Stimulated activated CD4-positive, alpha-beta T cell treated with anti-CD3 and anti-CD28 coated beads, Interleukin-4, amount 100 ng/mL, for 48 hours (primary cell): ENCODE measurements at places on chromosomes 11 and 22.
A peak's percentile ranks its signal among the peaks of the same experiment; 100 is the strongest.

DNA sequence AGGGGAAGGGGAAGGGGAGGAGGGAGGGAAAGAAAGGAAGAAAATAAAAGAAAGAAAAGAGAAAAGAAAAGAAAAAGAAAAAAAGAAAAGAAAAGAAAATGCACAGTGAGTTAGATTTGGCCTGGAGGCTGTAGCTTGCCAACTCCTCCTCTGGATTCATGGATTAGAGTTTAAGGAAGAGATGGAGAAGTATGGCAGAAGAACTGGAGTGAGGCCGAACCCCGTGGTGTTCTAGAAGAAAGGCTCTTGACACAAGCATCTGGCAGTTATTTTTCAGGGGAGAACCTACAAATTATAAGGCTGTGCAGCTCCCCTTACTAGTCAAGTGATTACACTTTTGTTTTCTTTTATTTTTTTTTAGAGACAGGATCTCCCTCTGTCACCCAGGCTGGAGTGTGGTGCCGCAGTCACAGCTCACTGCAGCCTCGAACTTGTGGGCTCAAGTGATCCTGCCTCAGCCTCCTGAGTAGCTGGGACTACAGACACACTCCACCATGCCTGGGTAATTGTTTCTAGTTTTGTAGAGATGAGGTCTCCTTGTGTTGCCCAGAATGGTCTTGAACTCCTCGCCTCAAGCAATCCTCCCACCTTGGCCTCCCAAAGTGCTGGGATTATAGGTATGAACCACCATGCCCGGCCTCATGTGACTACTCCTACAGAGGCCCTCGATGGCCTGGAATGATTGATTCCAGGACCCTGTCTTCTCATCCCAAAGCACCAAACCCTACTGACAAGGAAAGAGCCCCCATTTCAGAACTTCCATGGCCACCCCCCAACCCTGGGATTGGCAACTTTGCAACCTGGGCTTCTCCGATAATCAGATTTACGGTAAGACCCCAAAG, 19.5 kb downstream of the ZNF74 start:
- DNase-seq = no peak

GRCh38 chr11:102398297-102398696, 51.3 kb downstream of the BIRC2 start:
- DNase-seq = no peak

- DNase-seq = no peak
Measured at GRCh38 chr11:80320226-80320625, 879.4 kb upstream of the TENM4 start.

GRCh38 chr11:94941131-94941530, 32.2 kb downstream of the CWC15 start:
- no peak for DNase-seq

- DNase-seq = no peak
Measured at GRCh38 chr22:24011735-24012068, 598 bp downstream of the CABIN1 start.

DNA sequence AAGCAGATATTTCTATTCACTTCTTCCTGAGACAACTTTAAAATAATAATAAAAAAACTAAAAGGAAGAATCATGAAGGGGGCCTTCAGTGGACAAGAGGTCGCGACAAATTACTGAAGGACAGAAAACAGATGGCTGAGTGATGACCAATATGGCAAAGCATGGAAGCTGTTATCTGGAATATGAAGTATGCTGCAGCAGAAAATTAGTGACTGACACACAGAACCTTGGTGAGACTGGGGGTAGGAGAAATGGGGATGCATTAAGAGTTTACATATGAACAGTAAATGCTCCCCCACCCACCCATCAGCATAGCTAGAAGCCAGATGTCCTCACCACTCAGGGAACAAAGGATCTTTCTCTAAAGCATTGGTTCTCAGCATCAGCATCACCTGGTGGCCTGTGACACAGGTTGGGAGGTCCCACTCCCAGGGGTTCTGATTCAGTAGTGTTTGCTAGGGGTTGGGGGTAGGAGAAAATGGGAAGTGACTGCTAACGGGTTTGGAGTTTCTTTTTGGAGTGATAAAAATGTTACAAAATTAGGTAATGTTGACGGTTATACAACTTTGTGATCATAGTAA, 59.7 kb downstream of the NARS2 start:
- no peak for DNase-seq

DNA sequence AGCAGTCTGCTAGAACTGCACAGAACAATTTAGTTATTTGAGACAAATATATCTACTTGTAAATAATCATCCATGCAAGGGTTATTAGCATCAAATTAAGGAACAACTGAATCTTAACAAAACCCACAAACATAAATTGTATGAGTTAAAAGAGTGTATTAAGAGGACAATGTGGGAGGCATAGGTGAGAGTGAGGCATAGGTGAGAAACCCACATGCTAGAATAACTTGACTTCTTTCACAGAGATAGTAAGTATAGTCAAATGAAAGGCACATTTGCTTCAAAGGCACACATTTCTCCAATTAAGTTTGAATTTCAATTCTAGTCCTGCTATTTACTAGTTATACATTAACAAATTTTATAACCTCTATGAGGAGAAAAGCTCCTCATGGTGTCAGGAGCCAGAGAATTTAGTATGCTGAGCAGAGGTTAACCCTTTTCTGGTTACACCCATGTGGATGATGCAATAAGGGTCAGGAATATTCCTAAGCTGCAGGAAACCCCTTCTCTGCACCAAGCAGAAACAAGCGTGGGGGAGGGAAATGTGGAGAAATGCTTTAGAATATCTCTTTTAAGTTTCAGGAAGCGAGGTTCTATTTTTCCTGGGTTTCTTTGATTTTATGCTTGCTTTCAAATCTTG, 264.2 kb downstream of the GRM5 start:
- DNase-seq = no peak

DNA sequence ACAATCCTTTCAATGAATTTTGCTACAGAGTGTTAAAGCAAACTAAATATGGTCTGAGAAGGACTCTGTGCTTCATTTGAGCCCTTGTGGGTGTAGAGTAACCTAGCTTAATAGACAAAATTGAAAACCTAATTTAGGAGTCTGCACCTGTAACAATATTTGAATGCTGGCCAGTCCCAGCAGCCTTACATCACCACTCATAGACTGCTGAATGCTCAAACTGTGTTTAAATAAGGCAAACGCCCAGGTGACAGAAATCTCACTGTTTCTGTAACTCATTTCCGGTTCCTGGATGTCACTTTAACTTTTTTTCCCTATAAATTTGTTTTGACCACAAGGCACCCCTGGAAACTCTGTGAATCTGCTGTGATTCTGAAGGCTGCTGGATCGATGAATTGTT, 45.5 kb upstream of the GLYATL1B start:
- DNase-seq = no peak

DNA sequence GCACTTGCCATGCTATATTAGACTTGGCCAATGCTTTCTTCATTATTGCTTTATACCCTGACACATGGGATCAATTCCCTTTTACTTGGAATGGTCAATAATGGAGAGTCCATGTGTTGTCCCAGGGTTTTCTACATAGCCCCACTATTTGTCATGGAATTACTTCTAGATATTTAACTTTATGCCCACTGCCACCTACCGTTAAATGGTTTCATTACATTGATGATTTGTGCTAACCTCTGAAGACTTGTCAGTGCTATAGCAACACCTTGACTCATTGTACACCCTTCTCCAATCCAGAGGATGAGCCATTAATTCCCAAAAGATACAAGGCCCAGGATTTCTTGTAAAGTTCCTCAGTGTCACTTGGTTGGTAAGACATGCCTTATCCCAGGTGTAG, 31.4 kb upstream of the SLC22A25 start:
- DNase-seq = no peak

DNA sequence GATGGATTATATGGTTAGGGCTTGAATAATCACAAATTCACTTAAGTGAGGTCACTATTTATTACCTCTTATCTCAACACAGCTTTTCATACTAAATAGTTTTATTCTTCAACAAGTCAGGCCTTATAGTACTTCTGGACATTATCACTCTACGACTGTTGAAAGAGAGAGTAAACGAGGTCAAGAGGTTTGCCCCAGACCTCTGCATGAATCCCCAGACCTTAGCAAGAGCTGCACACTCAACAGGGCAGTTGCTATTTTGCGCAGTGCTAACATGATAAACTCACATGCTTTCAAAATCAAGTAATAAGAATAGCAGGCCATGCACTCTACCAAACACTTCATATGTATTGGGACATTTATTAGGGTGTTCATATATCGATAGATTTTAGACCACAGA, 60.5 kb downstream of the DDI1 start:
- no peak for DNase-seq

DNA sequence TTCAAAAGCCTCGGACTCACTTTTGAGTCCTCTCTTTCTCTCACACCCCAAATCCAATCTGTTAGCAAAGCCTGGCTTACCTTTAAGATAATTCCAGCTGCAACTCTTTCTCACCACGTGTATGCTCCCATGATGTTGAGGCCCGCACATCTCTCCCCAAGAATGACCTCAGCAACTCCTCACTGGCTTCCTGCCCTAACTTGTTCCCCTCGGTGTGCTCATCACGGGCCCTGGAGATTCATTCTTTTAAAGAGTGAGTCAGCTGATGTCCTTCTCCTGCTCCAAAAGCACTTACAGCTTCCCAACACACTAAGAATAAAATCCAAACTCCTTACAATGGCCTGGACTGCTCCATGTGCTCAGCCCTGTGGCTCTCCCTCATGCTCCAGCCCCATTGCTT, 1041.3 kb downstream of the OPCML start:
- no peak for DNase-seq

GRCh38 chr11:117502015-117502778, 174.5 kb downstream of the CEP164 start:
- no peak for DNase-seq

DNA sequence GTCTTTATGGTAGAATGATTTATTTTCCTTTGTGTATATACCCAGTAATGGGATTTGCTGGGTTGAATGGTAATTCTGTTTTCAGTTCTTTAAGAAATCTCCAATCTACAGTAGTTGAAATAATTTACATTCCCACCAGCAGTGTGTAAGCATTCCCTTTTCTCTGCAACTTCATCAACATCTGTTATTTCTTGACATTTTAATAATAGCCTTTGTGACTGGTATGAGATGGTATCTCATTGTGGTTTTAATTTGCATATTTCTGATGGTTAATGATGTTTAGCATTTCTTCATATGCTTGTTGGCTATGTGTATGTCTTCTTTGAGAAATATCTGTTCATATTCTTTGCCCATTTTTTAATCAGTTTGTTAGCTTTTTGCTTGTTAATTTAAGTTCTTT, 901.2 kb downstream of the METTL15 start:
- no peak for DNase-seq

DNA sequence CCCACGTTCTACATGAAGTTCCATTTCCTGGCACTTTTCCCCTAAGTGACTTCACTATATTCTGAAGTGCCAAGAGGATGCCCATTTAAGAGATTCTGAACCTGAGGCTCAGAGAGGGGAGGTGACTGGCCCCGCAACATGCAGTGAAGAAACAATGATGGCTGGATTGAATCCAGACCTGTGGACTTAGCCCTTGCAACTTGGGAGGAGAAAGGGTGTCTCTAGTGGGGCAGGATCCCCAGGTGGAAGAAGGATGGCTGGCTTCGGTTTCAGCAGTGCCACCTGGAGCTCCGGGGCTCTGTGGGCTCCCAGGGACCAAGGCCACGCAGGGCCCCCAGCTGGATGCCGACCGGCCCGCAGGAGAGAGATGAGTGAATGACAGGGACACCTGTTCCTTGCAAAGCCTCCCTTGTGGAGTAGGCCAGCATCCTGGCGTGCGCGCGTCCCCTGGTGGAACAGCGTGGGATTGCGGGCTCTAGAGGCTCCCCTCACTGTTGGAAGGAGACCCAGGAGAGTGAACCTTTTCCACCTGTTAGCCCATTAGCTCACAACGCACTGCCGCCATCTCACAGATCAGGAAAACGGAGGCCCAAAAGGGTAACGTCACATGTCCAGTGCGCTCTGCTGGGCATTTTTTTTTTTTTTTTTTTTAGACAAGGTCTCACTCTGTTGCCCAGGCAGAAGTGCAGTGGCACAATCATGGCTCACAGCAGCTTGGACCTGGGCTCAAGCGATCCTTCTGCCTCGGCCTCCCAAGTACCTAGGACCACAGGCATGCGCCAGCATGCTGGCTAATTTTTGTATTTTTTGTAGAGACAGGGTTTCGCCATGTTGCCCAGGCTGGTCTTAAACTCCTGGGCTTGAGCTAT, 104.7 kb downstream of the KIAA1671 start:
- DNase-seq = peak; percentile 88
